Suppressor macrophage (primary cell): ENCODE measurements at places on chromosomes 3 and 15.

GRCh38 chr3:175489406-175489805 lies 630.3 kb downstream of the NAALADL2 start:
- DNase-seq, result no peak

DNA sequence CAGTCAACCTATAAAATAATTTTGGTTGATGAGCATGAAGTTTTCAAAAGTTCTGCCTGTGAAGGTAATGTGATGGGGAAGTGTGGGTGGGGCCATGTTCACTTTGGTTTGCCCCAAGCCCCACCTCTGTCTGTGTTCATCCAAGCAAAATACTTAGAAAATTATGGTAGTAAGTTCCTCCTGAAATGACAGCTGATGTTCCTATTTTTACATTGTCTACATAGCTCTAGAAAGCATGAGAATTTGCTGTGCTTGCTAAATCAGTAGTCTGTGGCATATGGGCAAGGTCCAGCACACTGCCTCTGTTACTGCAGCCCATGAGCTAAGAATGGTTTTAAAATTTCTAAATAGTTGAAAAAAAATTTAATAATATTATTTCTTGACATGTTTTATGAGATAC lies 21.9 kb upstream of the CP start:
- peak; percentile 57 for DNase-seq

- DNase-seq, result no peak
Observed at GRCh38 chr15:70522323-70522966, 240.9 kb downstream of the UACA start.

DNA sequence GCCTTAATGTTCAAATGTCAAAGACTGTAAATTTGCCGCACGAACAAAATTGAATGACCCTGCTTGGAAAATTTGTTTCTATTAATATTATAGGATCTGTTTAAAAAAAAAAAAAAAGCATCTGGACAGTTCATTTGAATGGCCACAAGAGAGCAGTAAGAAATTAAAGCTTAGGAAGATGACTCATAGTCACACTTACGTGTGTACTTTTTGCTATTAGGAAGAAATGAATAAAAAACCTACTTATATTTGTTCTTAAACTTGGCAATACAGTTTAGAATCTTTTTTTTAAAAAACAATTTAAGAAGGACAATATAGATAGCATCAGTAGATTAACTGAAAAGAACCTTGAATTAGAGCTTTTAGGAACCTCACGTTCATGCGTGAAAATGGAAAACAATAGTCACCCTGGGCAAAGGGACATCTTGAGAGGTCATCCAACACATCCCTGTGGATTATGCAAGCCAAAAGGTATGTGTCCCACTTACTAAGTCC lies 621.8 kb downstream of the MECOM start:
- DNase-seq, result no peak

- peak; percentile 83 for DNase-seq
Observed at GRCh38 chr3:37779289-37780152, 82.2 kb upstream of the CTDSPL start.

DNA sequence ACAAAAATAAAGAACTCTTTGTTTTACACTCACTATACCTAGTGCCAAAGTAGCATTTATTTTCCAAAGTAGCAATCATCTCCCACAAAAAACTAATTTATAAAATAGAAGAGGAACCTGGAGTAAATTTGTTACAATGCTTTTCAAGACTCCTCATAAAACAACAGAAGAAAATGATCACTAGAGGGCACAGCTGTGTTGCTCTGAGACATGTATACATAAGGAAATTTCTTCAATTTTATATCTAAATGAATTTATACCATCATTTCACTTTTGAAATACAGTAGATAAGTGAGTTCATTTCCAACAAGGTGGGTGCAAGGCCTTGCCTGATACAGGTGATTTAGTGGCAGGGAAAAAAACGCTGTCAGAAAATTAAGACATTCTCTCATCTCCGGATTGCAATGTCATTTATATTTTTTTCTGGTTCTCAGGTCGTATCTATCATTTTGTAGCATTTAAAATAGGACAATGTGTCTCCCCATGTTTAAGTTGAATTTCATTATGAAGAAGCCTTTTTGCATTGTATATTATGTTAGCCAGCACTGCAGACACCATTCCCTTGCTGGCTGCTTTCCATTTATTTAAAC lies 25.3 kb upstream of the ARHGEF26 start:
- DNase-seq, result peak; percentile 33

GRCh38 chr3:9749296-9749644 lies 482 bp upstream of the OGG1 start:
- no peak for DNase-seq

DNA sequence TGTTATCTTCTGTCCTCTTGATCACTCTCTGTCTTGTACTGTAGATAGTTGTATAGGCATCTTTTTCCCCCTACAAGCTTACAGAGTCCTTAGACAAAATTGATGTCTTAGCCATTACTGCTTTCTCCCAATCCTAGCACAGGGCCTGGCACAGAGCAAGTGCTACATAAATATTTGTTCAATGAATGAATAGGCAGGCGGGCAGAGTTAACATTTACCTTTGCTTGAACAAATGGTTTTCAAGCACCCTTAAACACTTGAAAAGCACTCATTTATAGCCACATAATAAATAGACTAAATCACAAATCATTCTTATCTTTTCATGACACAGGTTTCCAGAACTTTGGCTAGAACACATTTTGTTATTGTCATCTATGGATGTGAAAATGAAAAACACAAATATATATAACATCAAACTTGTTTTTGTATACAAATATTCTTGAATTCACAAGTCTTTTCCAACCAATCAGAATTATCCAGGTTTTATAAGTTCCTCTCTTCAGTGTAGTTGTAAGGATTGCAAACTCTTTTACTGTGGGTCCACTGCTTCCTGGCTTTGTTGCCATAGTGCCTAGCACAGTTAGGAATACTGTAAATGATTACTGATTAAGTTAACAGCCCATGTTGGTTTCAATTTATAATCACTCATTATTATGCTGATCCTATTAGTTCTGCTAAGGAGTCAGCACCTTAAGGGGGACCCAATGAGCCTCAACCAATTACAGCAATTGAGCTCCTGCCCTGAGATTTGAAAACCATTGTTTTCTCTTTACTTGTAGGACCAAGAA lies 61.9 kb downstream of the ISL2 start:
- DNase-seq, result no peak

GRCh38 chr15:85316244-85316934 lies 64.0 kb upstream of the AKAP13 start:
- DNase-seq, result no peak

DNA sequence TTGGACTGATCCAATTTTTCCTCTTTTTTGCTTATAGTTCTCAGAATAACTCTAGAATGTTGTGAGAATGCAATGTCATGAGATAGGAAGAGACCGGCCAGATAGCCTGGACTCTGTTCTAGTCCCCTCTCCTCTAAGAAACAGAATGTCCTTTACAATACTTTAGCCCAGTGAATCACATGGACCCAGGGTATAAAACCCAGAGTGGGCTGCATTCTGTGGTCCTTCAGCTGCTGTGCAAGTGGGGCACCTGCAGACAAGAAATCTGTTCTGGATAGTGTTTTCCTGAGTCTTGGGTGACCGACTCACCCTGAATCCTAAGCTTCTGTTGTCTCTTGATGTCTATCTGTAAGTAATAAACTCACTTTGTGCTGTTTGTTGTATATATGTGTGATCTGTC lies 368.6 kb upstream of the DPH6 start:
- DNase-seq, result no peak

GRCh38 chr3:55329849-55330248 lies 157.3 kb downstream of the WNT5A start:
- DNase-seq, result no peak

- no peak for DNase-seq
Observed at GRCh38 chr15:36831125-36831903, 251.9 kb downstream of the CDIN1 start.

DNA sequence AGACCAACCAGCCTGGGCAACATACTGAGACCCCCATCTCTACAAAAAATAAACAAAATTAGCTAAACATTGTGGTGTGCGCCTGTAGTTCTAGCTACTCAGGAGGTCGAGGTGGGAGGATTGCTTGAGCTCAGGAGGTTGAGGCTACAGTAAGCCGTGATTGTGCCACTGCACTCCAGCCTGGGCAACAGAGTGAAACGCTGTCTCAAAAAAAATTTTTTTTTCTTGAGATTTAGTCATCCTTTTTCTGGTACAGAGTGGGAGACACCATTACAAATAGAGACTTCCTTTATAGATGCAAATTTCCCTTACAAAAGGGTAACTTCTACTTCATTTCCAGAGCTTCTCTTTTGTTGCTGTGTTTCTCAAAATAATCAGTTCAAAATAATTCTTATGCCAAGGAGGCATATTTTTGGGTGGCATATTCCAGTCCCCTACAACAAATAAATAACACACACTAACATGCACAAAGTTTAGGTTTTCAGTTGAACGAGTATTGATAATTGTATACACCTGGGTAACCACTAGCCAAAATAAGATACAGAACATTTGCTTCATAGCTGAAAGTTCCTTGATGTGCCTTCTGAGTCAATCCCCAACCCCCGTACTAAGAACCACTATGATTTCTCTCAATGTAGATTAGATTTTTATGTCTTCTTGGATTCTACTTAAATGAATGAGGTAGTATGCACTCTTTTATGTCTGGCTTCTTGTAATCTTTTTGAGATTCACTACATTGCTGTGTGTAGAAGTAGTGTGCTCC lies 248.9 kb upstream of the PROK2 start:
- peak; percentile 46 for DNase-seq

DNA sequence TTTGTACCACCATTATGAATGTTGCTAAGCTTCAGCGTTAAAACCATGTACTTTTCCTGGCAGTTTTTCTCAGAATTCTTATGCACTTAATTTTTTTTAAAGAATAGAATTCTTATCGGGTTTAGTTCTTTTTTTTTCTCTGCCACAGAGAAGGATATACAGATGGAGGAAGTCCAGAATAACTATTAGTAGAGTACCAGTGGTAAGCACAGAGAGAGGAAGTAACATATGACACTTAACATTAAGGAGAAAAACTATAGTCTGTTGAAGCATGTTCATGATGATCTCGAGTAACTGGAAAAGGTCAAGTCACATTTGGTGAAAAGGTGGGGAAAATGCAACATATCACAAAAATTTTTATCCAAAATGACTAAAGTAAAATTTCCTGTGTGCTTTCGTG lies 68.9 kb downstream of the RNF13 start:
- peak; percentile 62 for DNase-seq

DNA sequence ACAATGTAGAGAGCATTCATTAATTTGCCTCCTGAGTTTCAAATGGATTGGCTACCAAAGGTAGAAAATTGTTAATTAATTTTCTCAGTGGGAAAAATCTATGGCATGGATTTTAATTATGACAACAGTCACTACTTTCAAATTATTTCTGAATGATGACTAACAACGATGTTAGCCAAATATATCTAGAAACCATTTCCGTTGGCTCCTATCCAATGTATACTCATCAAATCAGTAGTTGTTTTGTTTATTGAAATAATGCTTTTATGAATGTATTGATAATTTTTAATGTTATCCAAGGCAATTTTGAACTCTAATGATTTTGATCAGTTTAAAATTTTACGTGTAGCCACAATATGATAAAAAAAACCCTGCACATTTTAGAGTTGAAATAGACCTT lies 333.4 kb downstream of the NAALADL2 start:
- no peak for DNase-seq

- DNase-seq, result no peak
Observed at GRCh38 chr3:34568766-34569165, 770.3 kb downstream of the PDCD6IP start.

DNA sequence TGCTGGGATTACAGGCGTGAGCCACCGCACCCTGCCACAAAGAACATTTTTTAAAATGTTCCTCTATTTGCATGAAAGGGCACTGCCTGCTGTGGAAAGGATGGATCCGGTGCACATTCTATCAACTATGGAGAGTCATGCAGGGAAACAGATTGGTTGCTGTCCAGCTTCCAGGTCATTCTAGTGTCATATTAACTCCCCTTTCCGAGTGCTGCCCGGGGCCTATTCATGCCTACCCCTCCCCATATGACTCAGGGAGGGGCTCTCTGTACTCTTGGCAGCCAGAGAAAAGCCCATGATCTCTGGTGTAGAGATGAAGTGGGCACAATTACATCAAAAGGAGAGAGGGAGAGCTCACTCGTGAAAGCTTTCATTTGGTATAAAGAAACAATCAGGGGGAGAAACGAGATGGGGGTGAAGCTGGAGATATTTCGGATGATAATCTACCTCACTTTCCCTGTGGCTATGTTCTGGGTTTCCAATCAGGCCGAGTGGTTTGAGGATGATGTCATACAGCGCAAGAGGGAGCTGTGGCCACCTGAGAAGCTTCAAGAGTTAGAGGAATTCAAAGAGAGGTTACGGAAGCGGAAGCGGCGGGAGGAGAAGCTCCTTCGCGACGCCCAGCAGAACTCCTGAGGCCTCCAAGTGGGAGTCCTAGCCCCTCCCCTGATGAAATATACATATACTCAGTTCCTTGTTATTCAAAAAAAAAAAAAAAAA lies 16.1 kb upstream of the AHSG start:
- DNase-seq, result no peak

GRCh38 chr3:44870375-44871061 lies 3.9 kb upstream of the TGM4 start:
- DNase-seq, result no peak

DNA sequence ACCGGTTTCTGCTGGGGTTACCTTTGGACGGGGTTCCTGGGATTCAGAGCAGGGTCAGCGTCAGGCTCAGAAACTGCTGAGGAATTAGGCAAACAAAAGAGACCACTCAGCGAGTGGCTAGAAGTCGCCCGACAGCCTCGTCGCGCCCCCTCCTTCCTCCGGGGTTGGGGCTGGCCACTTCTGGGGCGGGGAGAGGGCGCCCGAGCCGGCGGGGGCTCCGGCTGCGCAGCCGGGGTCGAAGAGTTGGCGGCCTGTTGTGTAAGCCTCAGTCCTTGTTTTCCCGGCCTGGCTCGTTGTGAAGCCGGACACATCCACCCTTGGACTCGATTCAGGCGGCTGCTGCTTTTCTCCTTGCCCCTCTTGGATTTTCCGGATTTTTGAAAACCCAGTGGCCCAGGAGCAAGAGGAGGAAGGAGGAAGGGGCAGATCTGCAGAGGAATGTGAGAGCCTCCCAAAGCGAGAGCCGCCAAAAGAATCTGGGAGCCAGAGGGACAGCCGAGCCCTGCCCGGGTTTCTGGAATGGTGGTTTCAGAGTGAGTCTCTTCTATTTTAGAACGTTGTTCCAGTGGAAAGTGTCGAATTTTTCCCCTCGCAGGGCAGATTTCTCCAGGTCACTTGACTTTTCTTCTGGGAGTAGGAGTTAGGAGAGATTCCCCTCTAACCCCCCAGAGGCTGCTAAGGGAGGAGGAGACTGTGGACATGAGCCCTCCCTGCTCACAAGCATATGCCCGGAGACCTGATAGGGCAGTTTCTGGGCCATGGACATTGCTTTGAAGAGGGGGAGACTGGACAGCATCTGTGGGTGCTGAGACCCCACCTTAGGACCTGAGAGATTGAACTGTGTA lies 666 bp downstream of the SNX33 start:
- DNase-seq, result peak; percentile 46
